Stimulated activated CD4-positive, alpha-beta T cell treated with anti-CD3 and anti-CD28 coated beads, Interleukin-4, amount 100 ng/mL, for 4 hours (primary cell): ENCODE measurements at places on chromosomes 5 and 9.

DNA sequence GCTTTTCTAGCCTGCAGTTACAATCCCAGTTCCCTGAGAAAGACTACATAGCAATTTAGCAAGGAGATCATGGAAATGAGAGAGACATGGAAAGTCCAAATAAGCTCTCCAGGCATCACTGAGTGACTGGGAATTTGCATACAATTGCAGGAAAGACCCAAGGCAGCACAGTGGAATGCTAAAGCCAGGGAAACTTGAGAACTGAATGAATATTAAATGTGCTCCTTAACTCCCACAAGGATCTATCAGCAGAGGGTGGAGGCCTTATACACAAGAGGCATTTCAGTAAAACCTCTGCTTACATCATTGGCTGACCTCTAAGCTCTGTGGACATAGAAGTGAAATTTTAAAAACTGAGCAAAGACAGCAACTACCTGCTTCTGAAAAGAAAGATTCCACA, 355.6 kb upstream of the DAB2 start:
- DNase-seq: no peak

DNA sequence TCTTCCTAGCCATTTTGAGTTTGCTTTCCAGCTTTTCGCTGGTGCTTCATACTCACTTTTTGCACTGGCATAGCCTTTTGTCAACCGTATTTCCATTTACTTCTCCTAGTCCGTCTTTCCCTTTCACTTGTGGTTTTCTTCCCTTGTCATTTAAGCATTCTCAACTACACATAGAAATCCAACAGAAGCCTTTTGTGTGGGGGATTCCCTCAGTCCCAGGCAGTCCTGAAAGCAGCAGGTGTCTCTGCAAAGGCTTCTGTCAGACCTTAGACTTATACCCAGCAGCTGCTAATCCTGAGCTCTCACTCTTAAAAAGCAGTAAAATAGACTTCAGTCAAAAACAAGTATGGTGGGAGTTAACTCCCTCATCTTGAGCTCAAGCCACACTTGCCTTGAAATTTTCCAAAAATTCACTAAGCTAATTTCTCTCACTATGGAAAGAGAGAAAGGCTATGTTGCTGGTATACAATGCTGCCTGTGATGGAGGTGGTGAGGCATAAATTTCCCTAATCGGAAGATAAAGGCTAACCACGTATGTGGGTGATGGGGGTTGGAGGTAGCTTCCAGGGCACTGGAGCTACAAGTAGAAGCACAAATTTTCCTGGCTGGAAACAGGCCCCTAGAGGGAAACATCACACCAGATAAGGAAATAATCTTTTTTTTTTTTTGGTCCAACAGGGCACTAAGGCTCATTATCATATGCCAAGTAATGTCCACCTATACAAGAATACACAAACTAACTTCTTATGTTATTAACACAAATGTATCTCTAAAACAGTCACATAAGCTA, 34.8 kb upstream of the IFNK start:
- DNase-seq: no peak

GRCh38 chr5:36395260-36395659, 93.6 kb upstream of the RANBP3L start:
- DNase-seq: no peak

- no peak for DNase-seq
Measured at GRCh38 chr9:34503406-34503805, 19.4 kb downstream of the ENHO start.

DNA sequence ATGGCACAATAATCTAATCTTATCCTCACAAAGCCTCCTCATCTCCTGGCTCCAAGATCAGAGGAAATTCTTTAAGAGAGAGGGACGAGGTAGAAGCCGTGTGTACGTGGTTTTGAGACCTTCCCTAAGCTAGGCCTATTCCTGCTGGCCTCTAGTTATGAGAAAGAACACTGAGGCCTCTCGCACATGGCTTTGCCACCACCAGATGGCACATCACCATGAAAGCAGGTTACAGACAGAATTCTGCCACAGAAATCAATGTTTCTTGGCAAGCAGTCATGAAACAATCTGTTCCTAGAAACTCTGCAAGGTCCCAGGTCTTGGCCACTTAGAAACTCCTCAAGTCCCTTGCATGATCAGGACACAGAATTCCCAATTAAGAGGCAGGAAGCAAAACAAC, 268.2 kb upstream of the TAS2R1 start:
- DNase-seq: no peak

- no peak for DNase-seq
Measured at GRCh38 chr5:50445296-50445949, 4.3 kb upstream of the EMB start.

DNA sequence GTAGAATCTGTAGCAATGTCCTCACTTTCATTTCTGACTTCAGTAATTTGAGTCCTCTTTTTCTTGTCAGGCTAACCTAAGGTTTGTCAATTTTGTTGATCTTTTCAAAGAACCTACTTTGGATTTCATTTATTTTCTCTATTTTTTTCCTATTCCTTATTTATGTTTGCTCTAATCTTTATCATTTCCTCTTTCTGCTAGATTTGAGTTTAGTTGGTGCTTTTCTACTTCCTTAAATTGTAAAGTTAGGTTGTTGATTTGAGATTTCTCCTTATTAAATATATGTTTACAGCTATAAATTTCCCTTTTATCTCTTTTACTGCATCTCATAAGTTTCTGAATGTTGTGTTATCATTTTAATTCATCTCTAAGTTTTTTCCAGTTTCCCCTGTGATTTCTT, 75.1 kb upstream of the FAM120A start:
- DNase-seq: no peak

DNA sequence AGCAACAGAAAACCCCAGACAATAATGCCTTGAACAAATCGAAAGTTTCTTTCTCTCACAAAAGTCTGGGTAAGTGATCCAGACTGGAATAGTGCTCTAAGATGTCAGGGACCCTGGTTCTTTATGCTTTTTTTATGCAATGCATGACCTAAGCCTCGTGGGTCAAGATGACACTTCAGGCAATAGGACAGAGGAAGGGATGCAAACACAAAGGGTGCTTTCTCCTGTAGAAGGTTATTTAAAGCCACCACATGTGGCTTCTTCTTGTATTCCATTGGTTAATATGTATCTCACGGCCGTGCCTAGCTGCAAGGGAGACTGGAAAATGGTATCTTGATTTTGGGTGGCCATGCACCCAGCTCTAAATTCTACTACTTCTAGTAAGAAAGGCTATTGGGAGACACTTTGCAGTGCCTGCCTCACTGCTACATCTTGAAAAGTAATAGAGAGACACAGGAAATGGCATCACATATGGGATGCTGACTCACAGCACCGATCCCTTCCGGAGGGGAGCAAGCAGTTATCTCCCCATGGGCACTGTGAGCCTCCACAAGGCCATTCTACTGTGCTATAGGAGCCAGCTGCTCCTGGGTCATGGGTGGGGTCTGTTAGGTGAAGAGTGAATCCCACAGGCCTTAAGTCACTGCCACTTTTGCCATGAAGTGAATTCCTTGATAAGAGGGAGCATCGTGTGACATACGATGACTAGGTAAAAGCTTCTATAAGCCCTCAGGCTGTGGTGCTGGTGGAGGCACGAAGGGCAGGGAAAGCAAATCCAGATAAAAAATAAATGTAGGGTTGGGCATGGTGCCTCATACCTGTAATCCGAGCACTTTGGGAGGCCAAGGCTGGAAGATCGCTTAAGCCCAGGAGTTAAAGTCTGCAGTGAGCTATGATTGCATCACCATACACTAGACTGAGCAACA, 32.5 kb upstream of the RAB14 start:
- DNase-seq: no peak

- no peak for DNase-seq
Measured at GRCh38 chr5:160833806-160834205, 18.2 kb downstream of the ATP10B start.

DNA sequence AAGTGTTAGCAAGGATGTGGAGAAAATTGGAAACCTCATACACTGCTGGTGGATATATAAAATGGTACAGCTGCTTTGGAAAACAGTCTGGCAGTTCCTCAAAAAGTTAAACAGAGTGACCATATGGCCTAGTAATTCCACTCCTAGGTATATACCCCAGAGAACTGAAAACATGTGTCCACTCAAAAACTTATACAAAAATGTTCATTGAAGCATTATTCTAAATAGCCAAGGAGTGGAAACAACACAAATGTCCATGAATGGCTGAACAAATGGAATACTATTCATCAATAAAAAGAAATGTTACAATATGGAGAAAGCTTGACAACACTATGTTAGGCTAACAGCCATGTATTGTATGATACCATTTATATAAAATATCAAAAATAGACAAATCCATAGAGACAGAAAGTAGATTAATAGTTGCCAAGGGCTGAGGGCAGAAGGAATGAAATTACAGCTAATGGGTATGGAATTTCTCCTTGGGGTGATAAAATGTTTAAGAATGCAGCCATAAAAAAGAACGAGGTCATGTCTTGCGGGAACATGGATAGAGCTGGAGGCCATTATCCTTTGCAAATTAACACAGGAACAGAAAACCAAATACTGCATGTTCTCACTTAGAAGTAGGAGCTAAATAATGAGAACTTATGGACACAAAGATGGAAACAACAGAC, 33.6 kb upstream of the FBP1 start:
- DNase-seq: no peak

- no peak for DNase-seq
Measured at GRCh38 chr5:9337928-9338595, 207.8 kb downstream of the SEMA5A start.

GRCh38 chr9:129879103-129879699, 43.9 kb downstream of the USP20 start:
- DNase-seq: no peak

DNA sequence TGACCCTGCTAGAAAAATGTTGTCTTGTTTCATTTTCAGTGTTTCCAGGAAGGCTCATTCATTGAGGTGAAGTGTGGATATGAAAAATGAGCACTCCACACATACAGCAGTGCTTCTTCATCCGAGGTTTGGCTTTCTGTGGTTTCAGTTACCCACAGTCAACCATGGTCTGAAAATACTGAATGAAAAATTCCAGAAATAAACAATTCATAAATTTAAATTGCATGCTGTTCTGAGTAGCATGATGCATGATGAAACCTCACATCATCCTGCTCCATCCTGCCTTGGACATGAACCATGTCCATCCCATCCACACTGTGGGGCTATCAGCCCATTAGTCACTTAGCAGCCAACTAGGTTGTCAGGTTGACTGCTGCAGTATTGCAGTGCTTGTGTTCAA, 10.4 kb upstream of the SLC45A2 start:
- DNase-seq: no peak

DNA sequence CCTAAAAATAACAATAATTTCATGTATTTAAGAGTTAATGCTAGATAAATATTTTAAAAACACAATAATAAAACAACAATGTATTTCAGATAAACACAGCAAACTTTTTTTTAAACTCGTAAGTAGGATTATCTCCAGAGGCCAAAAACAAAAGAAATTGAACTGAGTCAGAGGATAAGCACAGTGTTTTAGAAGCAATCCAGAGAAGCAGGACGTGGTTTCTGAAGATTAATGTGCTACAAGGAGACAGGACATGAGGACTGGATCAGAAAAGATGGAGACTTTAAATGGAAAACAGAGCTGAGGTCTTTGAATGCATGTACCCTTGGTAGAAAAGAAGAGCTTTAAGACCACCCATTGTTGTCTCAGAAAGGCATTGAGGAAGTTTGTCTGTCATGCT, 491.2 kb upstream of the TLE4 start:
- no peak for DNase-seq

DNA sequence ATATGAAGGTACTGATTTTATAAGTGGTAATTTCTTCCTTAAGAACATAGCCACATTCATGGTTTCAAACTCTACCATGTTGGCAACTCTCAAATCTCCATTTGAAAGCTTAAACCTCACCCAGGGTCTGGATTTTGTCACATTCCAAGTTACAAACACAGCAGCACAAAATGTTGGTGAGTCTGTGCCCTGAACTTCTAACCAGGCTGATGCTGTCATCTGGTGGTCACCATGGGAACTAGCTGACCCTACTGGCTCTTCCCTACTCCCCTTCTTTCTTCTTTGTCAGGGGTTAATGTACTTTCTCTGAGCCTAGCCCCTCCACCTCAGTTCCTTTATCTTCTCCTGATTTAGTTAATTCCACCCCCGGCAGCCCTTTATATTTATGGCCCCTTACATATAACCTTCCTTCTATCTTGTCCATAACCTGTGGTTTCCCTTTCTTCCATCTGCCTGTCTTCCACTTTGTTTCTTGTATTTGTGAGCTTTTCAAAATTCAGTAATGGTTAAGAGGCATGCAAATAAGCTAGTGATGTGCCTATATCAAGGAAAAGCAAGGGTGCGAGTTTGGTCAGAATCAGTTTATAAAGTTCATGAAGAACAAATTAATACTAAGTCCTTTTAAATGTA, 35.9 kb downstream of the TGFBR1 start:
- peak; percentile 41 for DNase-seq

GRCh38 chr5:133006653-133007052, 19.7 kb downstream of the ZCCHC10 start:
- DNase-seq: no peak

- DNase-seq: no peak
Measured at GRCh38 chr9:100477241-100477640, 4.3 kb downstream of the TMEFF1 start.

- no peak for DNase-seq
Measured at GRCh38 chr9:9729082-9729481, 883.7 kb downstream of the PTPRD start.

- DNase-seq: no peak
Measured at GRCh38 chr9:133789778-133790177, 51.6 kb upstream of the SARDH start.
